ENCODE measurements at places on chromosomes 16 and 17. TPM values are rescaled to one million over a fixed set of nuclear protein-coding genes. Genes with fewer than 3 reads are reported as not detected.

PRSS36 gene
- 1.7 TPM for polyA plus RNA-seq

IL21R gene
- polyA plus RNA-seq: 0.65 TPM

NPIPB12 gene
- 10.6 TPM for polyA plus RNA-seq

KRT222 gene
- polyA plus RNA-seq: 1.2 TPM

GRCh38 chr17:47914306-47914948, 18.4 kb downstream of the SP2 start:
- DNase-seq: no peak
- H3K36me3 ChIP-seq: no peaks in the 10 kb centered on the region
- H3K27me3 ChIP-seq: no peaks in the 10 kb centered on the region
- H3K27ac ChIP-seq: no peak overlapping the region

DNA sequence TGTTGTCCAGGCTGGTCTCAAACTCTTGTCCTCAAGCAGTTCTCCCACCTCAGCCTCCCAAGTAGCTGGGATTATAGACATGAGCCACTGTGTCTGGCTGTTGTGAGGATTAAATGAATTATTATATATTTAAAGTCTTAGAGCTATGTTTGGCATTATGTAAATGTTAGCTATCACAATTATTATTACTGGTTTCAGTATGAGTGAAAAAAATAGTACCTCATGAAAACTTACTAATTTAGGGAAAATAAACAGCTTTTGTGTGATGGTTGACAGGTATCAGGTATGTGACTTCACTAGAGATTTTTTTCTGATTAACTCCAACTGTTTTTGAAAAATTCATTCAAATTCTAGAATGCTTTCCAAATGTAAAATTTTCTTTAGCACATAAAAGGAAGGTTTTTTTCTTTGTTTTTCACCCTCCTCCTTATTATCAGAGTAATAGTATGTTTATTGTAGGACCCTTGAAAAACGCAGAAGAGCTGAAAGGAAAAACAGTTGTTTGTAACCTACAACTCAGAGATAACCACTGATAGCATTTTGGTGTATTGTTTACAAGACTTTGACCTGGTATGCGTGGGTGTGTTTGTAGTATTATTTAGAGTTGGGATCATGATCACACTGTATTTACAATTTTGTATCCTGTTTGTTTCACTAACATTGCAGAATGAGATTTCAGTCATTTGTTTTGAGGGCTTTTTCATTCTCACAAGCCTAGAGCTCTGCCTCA, 13.2 kb downstream of the NLK start:
- no peaks in the 10 kb centered on the region for H3K27me3 ChIP-seq
- H3K36me3 ChIP-seq: no peaks in the 10 kb centered on the region
- no peak overlapping the region for H3K27ac ChIP-seq
- H3K4me3 ChIP-seq: no peak overlapping the region

DNA sequence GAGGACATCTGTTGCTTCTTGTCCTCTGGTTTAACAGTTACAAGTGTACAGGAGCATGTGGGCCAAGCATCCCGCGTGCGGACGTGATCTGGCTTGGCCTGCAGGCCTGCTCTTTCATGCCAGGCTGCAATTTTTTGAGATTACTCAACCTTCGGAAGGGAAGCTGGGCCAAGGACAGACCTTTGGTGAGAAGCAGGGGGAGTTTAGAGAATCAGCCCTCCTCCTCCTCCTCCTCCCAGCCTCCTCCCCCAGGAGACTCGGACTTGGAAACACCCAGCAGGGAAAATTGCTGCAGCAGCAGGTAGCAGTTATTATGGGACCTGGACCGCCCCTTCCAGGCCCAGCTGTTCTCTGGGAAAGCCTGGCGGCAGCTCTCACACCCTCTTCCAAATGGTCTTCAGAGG, 5.1 kb upstream of the KLHL36 start:
- DNase-seq: peak; percentile 92
- H3K27me3 ChIP-seq: no peaks in the 10 kb centered on the region
- no peaks in the 10 kb centered on the region for H3K4me1 ChIP-seq
- no peaks in the 10 kb centered on the region for H3K36me3 ChIP-seq
- no peak overlapping the region for H3K4me3 ChIP-seq
- no peak overlapping the region for H3K27ac ChIP-seq

- no peaks in the 10 kb centered on the region for H3K27me3 ChIP-seq
- H3K4me1 ChIP-seq: no peaks in the 10 kb centered on the region
These were observed 696.9 kb downstream of the WWOX start for GRCh38 chr16:78796221-78796866.

DNA sequence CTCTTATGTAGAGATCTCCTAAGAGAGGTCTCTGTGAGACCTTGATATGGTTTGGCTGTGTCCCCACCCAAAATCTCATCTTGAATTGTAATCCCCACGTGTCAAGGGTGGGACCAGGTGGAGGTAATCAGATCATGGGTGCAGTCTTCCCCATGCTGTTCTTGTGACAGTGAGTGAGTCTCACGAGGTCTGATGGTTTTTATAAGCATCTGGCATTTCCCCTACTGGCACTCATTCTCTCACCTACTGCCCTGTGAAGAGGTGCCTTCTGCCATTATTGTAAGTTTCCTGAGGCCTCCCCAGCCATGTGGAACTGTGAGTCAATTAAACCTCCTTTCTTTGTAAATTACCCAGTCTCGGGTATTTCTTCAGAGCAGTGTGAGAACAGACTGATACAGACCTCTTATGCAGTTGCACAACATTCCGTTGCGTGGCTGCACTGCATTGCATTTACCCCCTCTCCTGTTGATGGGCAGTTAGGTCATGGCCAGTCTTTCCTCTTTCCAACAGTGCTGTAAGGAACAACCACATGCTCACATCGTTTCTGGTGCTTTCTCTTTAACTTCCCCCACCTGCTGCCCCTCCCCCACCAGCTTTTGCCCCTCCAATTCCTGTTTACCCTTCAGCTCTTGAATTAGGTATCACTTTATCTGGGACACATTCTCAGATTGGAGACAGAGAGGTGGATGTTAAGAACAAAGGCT, 43.6 kb upstream of the MED9 start:
- H3K4me3 ChIP-seq: no peak overlapping the region
- no peak overlapping the region for H3K27ac ChIP-seq
- H3K4me1 ChIP-seq: no peaks in the 10 kb centered on the region
- H3K36me3 ChIP-seq: no peaks in the 10 kb centered on the region
- no peak for DNase-seq
- H3K27me3 ChIP-seq: no peaks in the 10 kb centered on the region

SOX9 gene
- polyA plus RNA-seq: 5.8 TPM

DNA sequence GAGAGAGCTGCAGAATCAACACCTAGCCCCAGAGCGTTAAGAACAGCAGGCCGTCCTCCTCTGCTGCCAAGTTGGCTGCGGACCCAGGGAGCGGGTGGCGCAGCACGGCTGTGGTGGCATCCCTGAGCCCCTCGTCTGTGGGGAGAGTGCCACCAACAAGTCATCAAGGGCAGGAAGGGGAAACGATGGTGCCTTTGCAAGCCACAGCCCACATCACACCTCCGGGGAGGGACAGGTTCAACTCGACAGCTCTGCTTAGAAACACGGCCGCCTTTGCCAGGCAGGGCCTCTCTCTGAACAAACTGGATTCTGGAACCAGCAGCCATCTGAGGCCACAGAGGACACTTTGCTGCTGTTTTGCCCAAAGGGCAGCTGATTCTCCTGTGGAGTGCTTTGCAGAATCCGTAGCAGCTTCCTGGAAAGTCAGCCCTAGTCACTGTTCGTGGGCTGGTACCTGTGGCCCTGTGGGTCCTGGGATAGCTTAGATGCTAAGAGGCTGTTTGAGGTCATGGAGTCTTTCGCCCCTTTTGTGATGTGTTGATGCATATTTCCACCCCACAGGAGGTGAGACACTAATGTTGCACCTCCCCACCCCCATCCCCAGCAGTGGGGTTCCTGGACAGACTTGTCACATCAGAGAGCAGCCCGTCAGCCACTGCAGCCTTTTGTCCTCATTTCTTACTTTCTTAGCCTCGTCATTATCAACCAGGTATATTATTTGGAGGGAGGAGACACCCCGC, 270.6 kb downstream of the CPPED1 start:
- H3K36me3 ChIP-seq: no peaks in the 10 kb centered on the region
- H3K4me3 ChIP-seq: no peak overlapping the region
- H3K27ac ChIP-seq: no peak overlapping the region
- no peak for DNase-seq
- no peaks in the 10 kb centered on the region for H3K27me3 ChIP-seq
- peaks cover 4% of the 10 kb centered on the region for H3K4me1 ChIP-seq

DNA sequence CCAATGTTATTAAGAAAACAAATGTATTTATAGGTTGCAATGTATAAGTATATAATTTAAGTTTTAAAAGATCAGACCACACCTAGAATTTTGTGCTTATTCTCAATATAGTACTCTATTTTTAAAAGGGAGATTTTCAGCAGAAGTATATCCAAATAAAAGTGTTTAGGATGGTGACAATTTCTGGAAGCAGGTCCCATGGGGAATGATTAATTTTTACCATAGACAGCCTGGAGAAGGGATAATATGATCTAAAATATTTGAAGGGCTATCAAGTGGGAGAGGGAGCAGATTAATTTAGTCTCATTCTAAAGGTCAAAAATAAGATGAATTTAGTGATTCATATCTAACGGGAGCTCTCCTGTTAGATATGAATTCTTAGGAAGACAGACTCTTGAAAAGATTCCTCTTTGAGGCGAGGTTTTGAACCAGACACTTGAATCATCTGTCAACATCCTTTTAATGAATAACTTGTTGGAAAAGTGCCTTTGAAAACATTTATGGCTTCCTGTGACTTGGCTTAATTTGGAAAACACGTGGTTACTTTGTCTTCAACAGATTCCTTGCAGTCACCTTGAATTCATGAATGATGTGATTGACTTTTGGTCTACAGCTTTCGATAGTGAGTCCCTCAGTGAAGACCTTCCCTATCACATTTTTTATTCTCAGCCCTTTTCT, 29.3 kb upstream of the SMIM36 start:
- no peaks in the 10 kb centered on the region for H3K4me1 ChIP-seq
- no peaks in the 10 kb centered on the region for H3K27me3 ChIP-seq
- no peak for DNase-seq
- H3K4me3 ChIP-seq: no peak overlapping the region
- no peaks in the 10 kb centered on the region for H3K36me3 ChIP-seq

- peak overlapping the region; percentile 34 for H3K27ac ChIP-seq
- peaks cover 16% of the 10 kb centered on the region for H3K36me3 ChIP-seq
- peaks cover 3% of the 10 kb centered on the region for H3K4me1 ChIP-seq
- H3K4me3 ChIP-seq: no peak overlapping the region
These were observed 8.9 kb upstream of the RAPGEFL1 start for GRCh38 chr17:40168262-40168832.

CHD9NB gene
- polyA plus RNA-seq: 9.8 TPM

DNA sequence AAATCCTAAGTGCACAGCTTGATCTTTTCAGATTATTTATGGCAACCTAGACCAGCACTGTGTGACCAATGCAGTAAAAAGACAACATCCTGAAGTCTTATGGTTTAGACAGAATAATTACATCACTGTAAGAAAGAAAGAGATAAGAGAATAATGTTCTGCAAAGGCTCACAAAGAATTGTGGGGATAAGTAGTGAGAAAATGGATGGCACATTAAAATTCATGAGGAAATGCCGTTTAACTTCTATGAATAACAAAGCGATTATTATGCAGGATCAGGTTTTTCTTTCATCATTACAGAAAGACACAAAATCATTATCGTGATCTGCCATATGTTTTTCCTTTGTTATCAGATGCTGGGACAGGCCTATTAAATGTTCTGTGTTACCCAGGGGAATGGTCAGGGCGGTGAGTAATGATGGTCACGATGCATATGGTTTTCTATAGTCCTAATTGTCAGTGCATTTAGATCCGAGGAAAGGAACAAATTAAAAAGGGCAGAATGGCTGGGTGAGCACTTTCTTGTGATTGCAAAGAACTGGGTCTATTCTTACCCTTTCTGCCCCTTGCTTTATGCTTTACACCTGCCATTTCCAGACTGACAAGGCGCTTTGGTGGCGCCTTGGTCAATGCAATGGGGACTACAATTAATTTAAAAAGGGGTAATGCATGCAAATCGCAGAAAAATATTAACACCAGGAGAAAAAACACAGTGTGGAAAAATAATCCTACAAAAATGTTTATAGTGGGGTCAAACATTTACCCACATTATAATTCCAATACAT, 18.1 kb upstream of the DHX40 start:
- no peaks in the 10 kb centered on the region for H3K27me3 ChIP-seq
- H3K4me3 ChIP-seq: no peak overlapping the region
- no peak for DNase-seq
- no peak overlapping the region for H3K27ac ChIP-seq

C16orf95 gene
- polyA plus RNA-seq: 11.5 TPM

DNA sequence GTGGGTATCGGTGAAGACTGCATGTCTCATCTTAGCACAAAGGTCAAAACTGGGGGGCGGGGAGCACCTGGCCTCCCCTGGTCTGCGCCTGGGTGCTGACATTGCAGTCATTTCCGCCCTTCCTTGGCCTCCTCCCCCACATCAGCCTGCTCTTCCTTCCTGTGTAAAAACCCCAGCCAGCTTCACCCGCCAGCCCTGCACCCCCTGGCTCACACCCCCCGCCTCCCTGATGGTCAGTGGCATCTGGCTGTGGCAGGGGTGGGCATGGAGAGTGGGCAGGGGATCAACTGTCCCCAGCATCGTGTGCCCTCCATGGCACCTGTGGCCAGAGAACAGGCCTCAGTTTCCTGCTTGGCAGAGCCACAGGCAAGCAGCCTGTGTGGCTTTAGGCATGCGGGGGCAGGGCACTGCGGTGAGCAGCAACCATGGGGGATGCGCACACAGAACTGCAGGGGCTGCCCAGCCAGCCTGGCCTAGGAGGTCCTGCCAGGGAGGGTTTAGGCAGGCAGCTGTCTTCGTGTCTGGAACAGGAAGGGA, 26.5 kb upstream of the LASP1NB start:
- no peak for DNase-seq
- H3K27ac ChIP-seq: peak overlapping the region; percentile 86
- peaks cover 10% of the 10 kb centered on the region for H3K36me3 ChIP-seq
- H3K27me3 ChIP-seq: no peaks in the 10 kb centered on the region
- H3K4me3 ChIP-seq: no peak overlapping the region

TMEM220 gene
- 16.4 TPM for polyA plus RNA-seq

DNA sequence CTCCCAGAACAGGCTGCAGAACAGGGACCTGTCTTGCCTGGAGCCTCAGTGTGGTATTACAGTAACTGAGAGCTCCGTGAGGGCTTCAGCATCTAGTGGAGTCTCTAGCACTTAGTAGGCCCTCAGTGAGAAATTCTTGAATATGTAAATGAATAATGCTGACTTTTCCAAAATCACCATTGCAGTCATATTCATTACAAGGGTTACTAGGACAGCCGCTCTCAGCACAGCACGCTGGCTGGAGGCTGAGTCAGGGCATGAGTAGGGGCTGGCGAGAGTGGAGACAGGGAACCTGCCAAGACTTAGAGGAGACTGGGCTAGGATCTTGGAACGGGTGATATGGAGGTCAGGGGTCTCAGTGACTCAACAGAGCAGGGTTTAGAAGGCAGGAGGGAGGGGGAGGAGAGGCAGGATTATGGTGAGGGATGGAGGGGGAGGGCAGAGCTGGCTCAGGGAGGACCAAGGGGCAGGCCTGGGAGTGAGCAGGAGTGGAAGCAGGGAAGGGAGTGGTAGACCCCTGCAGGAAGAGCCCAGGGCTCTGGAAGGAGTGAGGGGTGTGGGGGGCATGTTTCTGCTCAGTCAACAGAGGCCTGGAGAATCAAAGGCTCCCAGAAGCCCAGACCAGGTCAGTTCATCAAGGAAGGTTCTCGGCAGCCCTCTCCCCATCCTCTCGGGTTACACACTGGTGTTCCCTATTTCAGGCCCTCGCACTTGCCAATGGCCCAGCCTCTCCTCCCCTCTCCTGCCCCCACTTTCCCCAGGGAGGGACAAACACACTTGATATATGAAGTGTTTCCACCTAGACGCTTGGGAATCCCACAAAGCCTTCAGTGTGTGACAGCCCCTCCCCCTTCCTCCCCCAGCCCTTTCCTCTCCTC, 42.3 kb downstream of the FZD2 start:
- no peak overlapping the region for H3K4me3 ChIP-seq
- peak; percentile 90 for DNase-seq
- H3K27ac ChIP-seq: no peak overlapping the region
- peaks cover 2% of the 10 kb centered on the region for H3K4me1 ChIP-seq
- H3K27me3 ChIP-seq: no peaks in the 10 kb centered on the region

Data from kidney (tissue), 22 donors.